Foreskin fibroblast (primary cell): ENCODE measurements at places on chromosomes 12 and 14.
A peak's percentile ranks its signal among the peaks of the same experiment; 100 is the strongest.

GRCh38 chr12:2876431-2877046 is 435 bp downstream of the FOXM1 start:
- peak; percentile 46 for DNase-seq

- peak; percentile 84 for DNase-seq
These were observed 1.5 kb downstream of the NPFF start for GRCh38 chr12:53505555-53506449.

DNA sequence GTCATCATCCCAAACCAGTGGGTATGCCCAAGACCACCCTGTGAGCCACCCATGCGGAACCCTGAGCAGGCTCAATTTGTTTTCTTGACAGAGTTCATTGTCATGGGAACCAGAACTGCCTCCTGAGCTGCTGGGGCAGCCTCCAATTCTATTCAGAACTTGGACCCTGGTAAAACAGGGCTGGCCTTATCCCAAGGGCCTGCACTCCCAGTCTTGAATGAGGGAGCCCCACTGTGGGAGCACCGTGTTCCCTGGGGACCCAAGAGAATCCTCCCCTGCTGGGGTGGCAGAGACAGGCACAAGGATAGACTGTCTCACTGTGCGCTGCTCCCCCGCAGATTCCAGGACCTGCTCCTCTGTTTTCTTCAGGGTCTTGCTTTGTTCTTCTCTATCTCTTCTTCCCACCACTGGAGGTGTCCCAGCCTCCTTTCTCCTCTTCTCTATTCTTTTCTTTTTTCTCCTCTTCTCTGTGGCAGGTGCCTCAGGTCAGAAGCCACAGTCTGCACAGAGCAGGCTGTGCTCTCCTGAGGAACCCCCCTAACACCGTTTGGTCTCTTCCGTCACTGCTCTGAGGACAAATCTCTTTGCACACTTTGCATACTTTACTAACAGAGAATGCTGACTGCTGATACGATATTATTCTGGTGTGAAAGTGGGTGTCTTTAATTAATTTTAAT is 31.2 kb upstream of the CHPT1 start:
- no peak for DNase-seq

DNA sequence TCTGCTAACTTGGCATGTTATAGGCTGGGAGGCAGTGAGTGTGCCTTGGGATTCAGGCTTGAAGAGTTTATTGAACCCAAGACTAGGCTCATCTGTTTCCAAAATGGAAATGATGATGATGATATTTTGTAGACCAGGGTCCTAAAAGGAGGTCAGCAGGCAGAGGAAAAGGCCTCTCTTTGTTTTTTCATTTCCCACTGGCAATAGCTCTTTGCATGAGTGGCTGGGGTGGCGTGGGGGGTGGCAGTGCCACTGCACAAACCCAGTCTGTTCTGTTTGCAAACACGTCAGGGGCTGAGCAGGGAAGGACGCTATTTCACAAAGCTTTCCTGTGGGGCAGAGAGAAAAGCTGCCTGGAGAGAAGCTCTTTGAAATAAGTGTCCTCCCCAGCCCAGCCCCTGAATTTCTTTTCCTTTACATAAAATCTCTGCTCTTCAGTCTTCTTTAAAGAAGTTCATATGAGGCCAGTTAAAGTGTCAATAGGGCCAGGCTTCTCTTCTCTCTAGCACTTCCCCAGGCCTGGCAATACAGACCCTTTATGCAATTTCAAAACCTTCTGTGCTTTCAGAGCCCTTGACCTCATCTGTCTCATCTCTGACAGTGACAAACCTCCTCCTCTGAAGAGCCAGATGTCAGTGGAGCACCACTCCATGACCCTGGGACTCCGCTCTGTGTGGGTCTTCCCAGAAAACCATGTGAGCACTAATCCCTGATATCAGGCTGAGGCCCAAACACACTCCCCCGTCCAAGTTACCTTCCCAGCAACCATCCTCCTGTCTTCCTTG is 72.8 kb downstream of the ZNF664 start:
- DNase-seq: no peak

GRCh38 chr12:54349679-54350078 is 14.6 kb downstream of the GPR84 start:
- no peak for DNase-seq

DNA sequence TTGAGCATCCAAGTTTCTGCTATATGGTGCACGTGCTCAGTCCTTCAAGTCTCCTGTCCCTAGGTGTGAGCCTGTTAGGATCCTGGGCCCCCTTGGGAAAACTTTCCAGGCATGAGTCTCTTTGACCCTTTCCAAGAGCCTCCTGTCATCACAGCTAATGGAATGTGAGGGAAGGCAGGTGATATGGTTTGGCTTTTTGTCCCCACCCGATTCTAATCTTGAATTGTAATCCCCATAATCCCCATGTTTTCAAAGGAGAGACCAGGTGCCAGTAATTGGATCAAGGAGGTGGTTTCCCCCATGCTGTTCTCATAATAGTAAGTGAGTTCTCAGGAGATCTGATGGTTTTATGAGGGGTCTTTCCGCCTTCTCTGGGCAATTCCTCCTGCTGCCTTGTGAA is 265.5 kb downstream of the ATP23 start:
- no peak for DNase-seq

DNA sequence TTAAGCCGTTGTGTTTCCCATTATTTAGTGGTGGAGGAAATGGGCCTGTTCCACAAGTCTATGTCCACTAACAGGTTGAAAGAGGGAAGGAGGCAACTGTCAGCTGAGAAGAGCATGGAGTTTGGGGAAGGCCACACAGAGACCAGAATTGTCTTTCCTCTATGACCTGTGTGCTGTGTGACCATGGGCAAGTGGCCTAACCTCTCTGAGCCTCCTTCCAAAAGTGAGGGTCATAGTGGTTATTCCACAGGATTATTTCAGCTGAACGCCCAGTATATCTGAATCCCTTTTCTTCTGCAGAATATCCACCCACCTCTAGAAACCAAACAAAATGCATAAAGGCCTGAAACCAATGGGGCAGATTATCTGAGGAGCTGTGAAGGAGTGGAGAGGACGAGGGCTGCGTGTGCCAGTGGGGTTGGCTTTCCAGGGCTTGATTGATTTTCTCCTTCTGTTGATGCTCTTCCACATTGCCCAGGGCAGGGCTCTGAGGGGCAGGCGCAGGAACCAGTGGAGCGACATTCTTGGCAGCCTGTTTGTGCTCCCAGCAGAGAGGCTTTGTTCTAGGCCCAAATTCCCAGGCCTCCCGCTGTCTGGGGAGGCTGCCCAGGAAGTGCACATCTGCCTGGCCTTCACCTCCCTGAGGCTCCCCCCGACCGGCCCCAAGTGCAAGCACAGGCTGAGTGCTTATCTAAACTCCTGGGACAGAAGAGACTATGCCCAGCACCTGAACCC is 452.7 kb downstream of the BCL11B start:
- DNase-seq: no peak

DNA sequence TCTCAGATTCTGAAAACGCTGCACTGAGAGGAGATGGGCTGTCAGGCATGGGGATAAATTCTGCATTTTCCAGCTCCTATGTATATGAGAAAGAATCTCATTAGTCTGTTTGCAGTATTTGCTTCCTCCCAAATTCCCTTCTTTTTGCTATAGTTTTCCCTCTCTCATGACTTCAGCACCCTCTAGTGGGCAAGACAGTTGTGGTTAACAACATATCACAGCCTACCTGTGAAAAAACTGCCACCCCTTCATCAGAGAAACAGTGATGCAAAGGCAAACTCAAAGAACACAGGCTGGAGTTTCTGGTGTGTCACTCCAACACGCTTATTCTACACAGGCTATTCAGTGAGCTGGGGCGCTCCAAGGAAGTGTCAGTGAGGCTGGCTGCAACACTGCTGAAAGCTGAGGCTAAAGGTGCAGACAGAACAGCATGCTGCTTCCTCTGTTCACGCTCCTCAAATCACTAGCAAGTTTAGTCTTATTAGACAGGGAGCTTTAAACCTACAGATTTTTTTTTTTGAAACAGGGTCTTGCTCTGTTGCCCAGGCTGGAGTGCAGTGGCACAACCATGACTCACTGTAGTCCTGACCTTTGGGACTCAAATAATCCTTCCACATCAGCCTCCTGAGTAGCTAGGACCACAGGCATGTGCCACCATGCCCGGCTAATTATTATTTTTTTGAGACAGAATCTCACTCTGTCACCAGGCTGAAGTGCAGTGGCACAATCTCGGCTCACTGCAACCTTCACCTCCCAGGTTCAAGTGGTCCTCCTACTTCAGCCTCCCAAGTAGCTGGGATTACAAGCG is 19.3 kb downstream of the ZC2HC1C start:
- peak; percentile 77 for DNase-seq

DNA sequence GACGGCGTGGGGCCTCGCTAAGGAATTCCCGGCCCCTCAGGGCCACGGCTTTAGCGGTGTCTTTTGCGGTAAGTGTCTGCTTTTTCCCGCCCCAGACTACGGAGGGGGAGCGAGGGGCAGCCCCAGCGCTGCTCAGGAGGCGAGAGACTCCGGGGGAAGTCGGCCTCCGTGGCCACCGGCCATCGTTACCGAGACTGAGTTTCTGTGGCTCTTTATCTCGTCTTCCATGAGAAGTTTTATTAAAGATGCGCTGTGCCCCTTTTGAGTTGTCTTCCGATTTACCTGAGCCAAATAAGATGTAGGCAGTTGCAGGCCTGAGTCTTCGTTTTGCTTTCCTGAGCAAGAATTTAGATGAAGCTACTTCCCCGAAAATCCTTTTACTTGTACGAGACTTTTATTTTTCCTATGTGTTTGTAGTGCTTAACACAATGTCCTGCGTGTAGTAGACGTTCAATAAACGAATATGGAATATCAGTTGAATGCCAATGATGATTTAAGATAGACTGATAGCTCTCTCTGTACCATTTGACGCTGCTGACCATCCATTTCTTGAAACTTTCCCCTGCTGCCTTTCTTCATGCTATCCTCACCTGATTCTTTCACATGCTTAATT is 462 bp downstream of the SRP54 start:
- DNase-seq: no peak

GRCh38 chr14:105063056-105063455 is 2.2 kb downstream of the GPR132 start:
- no peak for DNase-seq

DNA sequence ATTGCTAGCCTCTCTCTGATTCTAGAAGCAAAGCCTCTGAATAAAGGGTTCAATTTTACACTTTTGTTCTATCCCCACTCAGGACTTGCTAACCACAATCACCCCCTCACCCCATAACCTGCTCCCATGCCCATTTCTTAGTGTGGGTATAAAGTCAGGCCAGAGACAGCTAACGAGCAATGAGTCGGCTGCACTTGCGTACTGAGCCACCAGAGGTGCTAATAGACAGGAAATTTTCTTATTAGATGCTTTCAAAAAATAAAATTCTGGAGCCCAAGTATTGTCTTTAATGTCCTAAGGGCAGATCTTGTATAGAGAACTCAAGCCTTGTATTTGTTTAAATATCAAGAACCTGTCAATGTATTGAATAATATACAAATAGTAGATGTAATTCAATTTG is 256.9 kb downstream of the SYT1 start:
- DNase-seq: peak; percentile 4

DNA sequence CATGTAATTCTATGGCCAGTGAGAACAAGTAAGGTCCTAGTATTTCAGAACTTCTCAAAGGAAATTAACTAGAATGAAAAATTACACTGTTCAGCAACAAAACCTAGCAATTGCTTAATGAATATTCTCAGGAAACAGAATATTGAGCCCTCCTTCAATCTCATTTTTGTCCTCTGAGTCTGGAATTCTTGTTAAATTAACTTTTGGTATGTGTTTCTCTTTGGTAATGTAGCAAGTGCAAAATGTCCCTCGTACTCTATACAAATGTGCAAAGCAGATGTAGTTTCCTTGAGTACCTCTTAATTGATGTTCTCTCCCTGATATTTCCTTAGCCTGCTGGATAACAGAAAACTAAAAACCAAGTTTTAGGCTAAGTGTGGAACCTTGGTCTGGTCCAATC is 190.8 kb upstream of the CNOT2 start:
- peak; percentile 34 for DNase-seq

GRCh38 chr12:87820524-87821202 is 208.5 kb downstream of the C12orf50 start:
- no peak for DNase-seq

DNA sequence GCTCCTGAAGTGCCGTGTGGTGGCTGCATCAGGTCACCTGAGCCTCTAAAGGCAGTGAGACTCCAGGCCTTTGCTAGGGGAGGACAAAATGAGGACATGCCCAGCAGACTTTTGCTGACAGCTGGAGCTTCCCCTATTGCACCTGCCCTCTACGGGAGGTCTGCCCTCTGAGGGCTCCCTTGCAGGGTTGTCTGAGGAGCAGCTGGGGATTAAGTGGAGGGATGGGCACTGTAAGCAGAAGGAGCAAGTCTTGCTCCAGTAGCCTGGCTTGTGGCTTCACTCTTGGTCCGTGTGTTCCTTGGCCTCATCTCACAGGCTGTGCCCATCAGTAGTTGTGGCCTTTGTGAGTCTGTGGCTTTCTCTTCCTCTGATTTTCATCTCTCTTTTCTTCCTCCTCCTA is 66.9 kb upstream of the NRXN3 start:
- no peak for DNase-seq

GRCh38 chr12:44582521-44582920 is 293.6 kb downstream of the NELL2 start:
- no peak for DNase-seq

GRCh38 chr12:57475271-57476161 is 4.2 kb downstream of the ARHGAP9 start:
- DNase-seq: no peak

DNA sequence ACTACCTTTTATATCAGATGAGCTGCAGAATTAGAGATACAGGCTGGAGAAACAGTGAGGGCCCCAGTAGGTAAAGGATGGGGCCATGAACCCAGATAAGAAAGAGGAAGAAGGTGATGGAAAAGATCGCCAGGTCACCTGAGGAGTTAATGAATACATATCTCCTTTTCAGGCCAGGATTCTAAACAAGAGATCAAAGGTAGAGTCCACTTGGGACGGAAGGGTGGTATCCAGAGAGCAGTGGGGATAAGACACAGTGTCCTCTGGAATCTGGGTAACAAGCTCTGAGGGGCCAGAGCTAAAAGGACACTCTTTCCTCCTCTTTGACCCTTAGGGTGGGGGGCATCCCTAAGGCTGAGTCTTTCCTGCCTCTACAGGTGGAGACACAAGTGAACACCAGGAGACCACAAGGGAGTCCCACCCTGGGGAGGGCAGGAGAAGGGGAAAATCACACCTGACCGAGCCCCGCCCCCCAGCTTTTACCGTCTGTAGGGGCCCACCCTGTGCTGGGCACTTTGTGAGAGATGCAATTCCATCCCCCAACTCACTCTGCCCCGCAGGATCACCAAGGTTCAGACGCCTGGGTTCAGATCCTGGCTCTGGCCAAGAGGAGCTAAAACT is 27.3 kb downstream of the SERPINA1 start:
- DNase-seq: no peak

- DNase-seq: no peak
These were observed 96.8 kb upstream of the TMEM132C start for GRCh38 chr12:128170181-128170580.

- DNase-seq: peak; percentile 87
These were observed 82.0 kb upstream of the HMGA2 start for GRCh38 chr12:65742018-65743010.

- peak; percentile 36 for DNase-seq
These were observed 109.5 kb downstream of the DIP2B start for GRCh38 chr12:50614167-50614759.

GRCh38 chr14:101363261-101363555 is 198.1 kb upstream of the DIO3 start:
- no peak for DNase-seq

GRCh38 chr12:52311285-52311648 is 9.9 kb downstream of the KRT83 start:
- DNase-seq: no peak
